ENCODE measurements at places on chromosomes 6 and 20.

GRCh38 chr6:164216839-164217238 is 802.3 kb downstream of the QKI start:
- DNase-seq, result no peak

DNA sequence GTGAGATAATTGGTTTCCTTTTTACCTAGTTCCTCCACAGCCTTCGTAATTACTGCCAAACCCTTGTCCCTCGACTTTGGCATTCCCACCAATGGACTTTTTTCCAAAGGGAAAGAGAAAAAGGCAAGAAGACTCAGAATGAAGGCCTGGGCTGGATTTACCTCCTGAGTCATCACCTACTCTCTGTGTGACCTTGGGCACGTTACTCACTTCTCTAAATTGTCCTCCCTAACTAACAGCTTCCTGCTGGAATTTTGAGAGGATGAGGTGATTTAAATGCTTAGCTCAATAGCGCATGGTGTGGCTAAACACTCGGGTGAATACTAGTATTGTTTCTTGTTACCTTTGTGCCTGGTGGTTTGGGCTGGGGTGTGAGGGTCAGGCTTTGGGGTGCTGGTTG is 146.6 kb downstream of the DHX35 start:
- peak; percentile 7 for DNase-seq

GRCh38 chr20:52933867-52934266 is 38.3 kb upstream of the TSHZ2 start:
- DNase-seq, result no peak

DNA sequence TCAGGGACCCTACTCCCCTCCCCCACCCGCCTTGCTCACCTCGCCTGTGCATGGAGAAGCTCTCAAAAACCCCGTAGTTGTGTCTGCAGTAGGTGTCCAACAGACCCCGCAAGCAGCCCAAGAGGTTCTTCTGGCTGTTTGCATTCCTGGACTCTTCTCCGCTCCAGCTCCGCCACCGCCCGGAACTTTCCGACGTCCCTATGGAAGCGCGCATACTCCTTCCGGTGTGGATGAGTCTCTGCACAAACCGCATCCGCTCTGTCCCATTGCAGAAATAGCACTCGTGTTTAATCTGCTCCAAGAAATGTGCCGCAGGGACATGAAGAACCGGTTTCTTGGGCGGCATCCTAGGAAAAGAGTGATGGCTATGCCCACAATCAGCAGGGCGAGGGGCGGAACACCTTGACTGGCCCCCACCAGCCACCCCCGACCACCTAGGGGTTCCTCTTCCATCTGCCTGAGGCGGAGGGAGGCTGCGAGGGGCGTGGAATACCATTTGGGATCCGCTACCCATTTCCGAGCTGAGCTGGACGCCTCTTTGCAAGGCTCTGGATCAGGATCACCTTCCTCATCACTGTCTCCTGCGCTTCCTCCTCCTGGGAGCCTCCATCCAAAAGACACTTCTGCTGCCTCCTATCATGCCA is 20.2 kb downstream of the HLA-DRA start:
- peak; percentile 63 for DNase-seq

DNA sequence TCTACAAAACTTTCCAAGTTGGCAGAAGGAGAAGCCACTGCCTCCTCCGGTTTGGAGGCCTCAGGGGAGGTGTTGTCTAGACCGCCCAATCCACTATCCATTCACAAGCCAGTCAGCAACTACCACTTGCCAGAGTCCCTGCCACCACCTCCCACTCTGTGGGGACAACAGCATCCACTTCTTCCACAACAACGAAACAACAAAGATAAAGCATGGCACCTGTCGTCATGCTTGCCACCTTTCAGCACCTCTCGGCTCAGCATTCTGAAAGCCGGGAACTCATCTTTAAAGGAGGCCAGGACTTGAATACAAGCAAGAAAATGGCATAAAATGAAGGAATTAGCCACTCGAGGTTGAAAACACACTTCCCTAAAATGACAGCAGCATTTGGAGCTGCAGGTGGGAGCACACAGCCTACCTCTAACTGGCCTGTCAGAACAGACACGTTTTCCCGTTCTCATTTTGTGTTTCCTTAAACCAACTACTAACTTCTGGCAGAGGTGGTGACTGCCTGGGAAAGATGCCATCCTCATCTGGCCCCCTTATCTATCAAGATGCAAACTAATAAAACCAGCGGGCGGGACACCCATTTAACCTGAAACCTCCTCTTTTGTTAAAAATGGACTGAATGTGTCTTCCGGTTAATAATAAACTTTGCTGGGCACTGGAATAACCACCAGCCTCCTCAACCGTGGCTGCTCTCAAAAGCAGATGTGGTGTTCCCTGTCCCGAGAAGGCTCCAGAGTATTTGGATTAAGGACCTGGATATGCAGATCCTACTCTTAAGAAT is 21.7 kb downstream of the YTHDF1 start:
- no peak for DNase-seq

- no peak for DNase-seq
Observed at GRCh38 chr20:32163951-32164350, 43.6 kb downstream of the PLAGL2 start.

DNA sequence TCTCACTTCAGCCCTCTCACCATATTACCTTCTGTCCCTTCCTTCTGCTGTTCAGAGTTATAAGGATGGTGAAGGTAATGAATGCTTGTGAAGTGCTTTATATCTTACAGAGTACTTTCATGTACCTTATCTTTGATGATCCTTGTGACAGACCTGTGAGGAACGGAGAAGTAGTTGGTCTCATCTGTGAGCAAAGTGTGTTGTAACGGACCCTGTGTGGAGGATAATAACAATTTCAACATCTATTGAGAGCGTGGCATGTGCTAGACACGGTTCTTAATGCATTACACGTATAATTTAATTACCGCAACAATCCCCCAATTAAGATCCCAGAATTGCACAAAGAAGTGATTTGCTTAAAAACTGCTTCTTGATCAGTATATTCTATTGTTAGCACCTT is 124.6 kb downstream of the ANKS1A start:
- DNase-seq, result no peak

DNA sequence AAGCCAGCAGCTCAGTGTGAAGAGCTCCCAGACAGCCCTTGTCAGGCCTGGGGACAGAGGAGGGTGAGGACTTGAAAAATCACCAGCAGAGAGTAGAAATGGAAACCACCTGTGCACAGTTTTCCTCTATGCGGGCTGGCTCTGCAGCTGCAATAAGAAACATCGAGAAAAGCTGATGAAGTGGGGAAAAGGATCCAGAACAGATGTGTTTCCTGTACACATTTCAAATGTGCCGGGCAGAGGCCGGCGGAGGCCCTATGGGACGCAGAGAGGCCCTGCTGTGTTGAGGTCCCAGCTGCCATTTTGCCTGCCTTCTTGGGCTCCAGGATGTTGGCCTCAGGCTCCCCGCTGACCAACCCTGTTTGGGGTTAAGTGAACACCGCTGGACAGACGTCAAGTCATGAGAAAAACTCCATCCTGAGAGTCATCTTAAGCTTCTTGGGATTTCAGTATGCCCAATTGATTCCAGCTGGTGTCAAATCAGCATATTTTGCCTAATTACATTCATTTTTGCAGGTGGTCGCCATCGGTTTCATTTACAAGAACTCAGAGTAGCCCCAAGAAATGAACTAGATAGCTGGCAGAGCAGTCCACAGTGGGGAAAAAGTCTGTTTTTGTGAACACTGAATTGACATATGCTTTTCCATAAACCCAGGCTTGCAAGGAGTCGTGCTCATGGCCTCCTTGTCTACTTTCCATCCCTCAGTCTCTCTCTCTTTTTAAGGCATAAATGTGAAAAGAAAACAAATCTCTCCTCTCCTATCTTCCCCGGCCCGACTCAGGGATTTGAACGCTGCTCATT is 150.4 kb upstream of the PHACTR3 start:
- no peak for DNase-seq

DNA sequence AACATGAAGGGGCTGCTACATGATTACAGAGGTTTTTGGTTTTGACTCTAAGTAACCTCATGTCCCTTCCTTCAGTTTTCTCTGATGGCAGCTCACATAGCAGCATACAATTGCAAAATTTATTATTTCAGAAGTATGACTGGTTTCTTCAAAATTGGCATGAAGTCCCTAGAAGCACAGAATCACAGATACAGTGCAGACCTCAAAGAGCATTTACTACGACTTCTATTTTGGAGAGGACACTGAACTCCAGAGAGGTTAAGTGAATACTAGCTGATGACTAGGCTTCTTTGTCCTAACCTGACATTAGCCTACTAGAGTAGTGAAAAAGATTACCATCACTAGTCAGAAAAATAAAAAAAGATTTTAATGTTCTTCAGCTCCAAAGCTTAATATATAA is 664.3 kb downstream of the RFPL4B start:
- DNase-seq, result no peak

DNA sequence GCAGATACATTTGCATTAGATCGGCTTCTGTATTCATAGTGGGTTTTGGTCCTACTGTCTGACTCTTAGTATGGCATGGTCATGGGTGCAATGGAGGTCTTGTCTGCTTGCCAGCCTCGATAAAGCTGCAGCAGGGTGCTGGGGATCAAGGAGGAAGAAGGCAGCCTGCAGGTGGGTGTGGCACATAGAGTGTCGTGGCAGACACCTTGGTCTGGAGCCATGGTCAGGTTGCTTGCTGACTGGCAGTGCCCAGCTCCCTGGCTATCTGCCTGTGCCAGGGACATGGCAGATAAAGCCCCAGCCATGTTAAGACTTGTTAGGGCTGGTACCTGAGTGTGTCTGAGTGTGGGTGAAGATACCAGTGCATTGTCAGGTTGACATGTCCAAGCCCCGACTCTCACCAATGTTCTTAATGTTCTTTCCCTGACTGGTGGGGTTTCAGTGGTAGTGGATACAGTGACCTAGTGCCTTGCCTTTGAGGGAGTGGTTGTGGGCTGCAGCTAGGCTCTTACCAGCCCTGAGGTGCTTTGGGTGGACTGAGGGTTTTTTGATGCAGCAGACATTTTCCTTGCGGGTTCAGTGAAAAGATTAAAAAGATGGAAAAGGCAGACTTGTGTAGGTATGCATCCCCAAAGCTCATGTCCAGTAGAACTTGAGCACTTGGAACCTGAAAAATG is 1.8 kb downstream of the FAM83D start:
- peak; percentile 11 for DNase-seq

DNA sequence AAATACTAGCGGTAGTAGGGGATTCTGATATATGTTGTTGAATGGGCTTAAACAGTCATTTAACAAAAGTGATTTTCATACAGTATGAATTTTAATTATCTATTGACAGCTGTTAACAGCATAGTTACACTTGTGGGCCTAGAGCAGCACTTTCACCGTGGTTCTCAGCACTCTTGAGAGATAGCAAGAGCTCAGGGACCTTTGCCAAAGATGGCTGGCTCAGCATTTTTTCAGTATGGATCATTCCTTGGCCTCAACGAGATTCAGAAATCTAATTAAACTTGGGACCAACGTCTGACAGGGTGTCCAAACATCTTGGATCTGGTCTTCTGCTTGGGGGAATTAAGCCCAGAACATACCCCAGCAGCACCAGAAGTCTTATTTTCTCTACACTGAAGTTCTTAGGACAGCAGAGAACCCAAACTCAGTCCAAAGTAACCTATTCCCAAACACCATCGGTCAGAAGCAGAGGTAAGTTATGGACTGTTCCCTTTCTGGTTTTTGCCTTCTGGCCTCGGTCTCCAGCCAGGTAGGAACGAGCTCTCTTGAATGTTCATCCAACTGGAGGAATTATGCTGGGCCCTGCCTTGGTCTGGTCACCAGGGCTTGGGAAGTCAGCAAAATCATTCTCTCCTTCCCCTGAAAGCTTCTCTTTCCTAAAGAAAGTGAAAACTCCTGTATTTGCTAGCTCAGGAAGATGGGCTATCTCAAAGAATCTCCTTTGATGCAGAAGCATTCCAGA is 25.7 kb downstream of the PRPH2 start:
- DNase-seq, result no peak

GRCh38 chr6:45609141-45609638 is 231.5 kb upstream of the SUPT3H start:
- DNase-seq, result peak; percentile 89

GRCh38 chr6:30981942-30982772 is 1.4 kb upstream of the MUC21 start:
- DNase-seq, result peak; percentile 81

DNA sequence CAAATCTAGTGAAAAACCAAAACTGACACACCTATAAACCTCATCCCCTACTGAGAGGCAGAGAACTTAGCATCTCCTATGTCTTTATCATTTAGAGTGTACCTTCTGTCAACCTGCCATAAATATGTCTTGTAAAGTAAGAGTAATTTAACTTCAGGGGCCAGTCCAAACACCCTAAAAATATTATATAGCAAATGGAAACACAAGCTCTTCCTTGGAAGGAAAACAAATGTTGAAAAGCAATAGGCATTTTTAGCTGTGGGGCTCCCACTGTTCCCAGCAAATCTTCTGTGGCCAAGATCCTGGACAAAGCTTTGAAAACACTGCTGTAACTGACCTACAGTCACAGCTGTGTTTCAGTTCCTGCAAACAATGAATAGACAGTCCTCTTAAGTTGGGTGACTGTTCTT is 140.0 kb upstream of the RNF217 start:
- DNase-seq, result no peak

GRCh38 chr6:36827261-36828079 is 11.8 kb downstream of the CPNE5 start:
- DNase-seq, result peak; percentile 91

- DNase-seq, result no peak
Observed at GRCh38 chr6:14216946-14217684, 99.5 kb downstream of the CD83 start.

GRCh38 chr6:72788188-72788587 is 166.3 kb downstream of the KCNQ5 start:
- peak; percentile 55 for DNase-seq

DNA sequence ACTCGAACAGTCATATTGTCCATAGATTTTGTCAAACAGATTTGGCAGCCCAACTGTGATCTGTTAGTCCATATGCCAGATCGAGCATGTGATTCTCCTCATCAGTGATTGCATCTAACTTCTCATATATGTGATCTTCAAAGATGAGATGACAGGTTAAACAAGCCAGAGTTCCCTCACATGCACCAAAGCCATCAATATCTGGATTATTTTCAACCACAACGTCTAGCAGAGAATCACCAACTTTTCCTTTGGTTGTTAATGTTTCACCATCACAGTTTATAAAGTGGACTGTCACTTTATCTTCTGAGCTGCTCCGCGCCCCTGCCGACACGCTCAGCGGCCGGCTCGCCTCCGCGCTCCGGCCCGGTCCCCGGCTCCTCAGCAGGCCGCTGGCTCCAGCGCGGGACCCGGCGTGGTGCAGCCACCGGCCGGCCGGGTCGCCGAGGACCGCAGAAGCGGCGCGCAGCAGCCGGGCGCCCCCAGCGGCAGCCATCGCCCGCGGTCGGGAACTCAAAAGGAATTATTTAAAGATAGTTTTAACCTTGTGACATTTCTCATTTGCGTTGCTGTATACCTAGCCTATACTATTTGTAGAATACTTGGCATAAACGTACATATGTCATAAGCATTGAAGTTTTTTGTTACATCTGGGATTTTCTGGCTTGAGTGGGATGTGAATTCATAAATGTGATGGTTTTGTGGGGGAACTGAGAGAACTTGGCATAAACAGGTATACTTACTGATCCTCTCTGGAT is 40.1 kb upstream of the DYNLRB1 start:
- peak; percentile 21 for DNase-seq

DNA sequence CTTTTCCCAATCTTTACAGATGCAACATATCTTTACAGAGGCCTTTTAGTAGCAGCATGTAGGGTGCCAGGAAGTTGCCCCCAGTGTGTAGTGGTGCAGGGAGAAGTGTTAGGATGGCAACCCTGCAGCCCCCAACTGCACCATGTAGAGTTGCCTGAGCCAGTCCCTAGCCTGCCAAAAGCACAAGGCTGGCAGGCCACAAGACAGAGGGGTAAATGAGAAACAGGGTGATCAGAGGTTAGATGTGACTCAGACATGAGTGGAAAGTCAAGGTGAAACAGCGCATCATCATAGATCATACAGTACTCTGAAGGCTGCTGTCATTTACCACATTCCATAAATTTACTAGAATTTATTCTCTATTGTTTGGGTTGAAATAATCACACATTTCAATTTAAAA is 467.5 kb downstream of the PRKN start:
- no peak for DNase-seq
